ENCODE measurements at places on chromosomes 3 and 15.

DNA sequence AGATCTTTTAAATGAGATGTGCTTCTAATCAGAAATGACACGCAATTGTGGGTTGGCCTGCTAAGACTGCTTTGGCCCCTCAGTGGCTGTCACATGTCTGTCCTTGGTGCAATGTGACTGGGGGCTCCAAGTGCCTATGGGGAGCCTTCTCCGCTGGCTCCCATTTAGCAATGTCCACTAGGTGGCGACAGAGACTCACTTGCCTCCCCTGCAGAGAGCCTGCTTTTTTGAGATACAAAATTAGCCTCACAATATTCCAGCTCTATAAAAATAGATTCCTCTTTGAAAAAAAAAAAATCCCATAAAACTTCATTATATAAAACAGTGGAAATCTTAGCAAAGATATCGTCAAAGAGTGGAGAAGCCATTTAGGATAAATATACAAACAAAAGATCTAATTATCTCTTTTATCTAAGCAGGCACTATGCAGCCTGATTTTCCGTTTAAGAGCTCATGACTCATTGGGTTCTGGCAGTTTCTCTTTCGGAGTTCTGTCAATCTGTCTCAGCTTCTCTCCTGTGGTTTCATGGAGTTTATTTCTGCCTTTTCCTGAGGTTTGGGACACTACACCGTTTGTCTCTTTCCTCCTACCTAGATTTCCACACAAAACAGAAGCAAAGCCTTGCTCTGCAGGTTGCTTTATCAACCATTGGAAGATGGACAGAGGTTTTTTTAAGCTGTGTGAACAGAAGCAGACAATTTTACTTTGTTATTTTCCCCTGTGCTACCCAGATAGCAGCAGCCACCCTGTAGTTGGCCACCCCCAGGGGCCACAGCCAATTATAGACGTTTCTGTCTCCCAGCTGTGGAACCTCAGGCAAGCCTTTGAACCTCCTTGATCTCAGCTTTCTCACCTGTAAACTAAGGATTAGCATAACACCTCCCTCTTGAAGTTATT lies 68.4 kb upstream of the TNFAIP8L3 start:
- DNase-seq = peak; percentile 77

DNA sequence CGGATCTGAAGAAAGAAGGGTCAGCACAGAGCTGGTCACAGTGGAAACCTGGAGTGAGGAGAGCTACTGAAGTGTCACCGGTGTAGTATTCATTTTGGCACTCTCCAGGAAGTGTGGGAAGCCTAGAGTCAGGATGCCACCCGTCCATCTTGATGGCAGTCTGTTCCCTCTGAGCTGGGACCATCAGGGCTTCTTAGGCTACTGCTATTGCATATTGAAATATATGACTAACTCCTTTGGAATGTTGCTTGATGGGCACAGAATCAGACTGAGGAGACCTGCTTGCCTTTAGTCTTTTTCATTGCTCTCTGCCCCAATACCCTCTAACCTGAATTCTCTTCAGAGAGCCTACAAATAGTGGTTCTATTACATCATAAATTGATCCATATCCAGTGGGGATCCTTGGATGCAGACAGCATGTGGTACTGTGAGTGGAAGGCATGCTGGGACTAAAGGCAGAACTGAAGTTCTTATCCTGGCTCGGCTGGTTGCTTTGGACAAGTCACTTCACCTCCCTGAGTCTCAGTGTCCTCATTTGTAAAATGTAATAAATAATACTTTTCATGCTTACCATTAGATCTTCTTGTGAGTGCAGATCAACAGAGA lies 143.5 kb downstream of the PDE8A start:
- no peak for DNase-seq

DNA sequence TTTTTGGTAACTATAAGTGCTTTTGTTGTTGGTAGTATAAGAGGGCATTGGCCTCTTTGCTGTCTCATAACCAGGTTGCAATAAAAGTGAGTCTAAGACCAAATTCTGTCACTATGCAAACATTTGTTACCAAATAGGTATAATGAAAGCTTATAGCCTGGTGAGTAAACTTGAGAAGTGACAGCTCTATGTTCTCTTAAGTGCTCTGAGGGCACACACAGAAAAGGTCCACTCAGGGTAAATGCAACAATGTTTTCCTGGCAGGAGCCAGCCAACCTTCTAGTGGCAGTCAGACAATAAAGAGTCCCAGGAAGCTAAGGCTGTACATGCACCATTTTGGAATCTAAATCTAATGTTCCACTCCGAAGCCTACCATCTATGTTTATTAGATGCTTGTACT lies 262.1 kb upstream of the TGFBR2 start:
- DNase-seq = no peak

GRCh38 chr3:117355566-117355965 lies 646.0 kb downstream of the TUSC7 start:
- no peak for DNase-seq

DNA sequence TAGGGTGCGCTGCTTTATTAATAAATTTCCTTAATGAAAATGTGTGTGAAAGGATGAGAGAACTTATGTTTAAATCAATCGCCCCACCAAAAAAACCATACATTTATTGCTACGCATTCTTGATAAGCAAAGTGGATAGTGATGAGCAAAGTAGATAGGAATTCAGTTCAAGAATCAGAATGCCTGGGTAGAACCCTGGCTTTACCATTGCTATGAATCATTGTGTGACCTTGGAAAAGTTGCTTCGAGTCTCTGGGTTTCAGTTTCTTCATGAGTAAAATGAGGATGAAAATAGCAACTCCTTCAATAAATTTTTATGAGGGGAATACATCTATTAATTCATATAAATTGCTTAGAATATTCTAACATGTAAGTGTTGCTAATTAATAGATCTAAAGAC lies 2.6 kb upstream of the ALCAM start:
- no peak for DNase-seq

- DNase-seq = no peak
These were observed 185.6 kb upstream of the SYNPR start for GRCh38 chr3:63092515-63092914.

- no peak for DNase-seq
These were observed 726.8 kb downstream of the NAALADL2 start for GRCh38 chr3:175585898-175586297.

DNA sequence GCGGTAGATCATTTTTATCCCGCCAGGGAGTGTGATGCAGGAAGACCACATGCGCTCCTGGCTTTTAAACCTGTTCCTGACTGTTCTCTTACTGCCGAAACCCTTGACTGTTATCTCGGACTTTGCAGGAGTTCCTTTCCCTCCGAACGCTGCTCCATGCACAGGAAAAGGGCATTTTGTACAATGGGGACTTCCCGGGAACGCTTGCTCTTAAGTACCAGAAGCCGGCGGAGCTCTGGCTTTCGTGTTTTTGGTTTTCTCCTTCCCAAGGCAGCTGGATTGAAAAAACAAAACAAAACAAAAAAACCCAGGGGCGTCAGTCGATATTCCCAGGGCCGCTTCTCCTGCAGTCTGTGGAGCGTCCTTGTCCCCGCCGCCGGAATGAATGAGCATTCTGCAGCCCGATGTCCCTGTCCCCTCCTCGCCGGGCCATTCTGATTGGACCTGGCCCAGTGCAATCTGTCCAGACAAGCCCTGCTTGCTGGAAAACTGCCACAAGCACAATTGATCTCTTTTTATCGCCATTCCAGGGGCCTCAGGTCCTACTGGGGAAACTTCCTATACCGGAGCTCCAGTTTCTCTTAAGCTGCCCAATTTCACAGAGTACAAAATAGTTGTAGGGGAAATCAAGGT lies 44.8 kb downstream of the SLC6A1 start:
- DNase-seq = no peak

DNA sequence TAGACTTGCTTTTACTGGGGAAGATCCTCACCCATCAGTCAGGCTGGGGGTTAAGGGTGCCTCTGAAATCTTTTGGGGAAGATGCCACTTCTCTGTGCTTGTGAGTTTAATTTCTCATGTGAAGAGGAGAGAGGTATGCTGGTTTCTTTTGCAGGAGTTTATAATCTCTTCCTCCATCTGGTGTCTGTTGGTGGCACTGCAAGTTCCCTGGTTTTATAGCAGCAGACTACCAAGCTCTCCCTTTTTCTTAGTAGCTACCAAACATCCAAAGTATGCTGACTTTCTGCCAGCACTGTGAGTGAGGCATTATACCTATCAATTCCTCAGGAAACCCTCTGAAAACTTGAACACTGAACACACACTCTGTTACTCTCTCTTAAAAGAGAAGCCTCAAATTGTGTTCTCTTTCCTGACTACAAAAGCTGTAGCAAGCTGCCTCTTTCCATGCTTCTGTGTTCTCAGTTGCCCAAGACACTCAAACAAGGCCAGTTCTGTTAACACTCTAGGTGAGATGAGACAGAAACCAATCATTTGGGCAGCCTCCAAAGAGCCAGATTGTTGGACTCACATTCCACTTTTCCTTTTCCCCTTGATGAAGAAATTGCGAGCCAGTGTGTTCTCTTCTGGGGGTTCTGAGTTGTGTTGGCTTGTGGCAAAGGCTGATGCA lies 299.5 kb downstream of the GAP43 start:
- DNase-seq = no peak

DNA sequence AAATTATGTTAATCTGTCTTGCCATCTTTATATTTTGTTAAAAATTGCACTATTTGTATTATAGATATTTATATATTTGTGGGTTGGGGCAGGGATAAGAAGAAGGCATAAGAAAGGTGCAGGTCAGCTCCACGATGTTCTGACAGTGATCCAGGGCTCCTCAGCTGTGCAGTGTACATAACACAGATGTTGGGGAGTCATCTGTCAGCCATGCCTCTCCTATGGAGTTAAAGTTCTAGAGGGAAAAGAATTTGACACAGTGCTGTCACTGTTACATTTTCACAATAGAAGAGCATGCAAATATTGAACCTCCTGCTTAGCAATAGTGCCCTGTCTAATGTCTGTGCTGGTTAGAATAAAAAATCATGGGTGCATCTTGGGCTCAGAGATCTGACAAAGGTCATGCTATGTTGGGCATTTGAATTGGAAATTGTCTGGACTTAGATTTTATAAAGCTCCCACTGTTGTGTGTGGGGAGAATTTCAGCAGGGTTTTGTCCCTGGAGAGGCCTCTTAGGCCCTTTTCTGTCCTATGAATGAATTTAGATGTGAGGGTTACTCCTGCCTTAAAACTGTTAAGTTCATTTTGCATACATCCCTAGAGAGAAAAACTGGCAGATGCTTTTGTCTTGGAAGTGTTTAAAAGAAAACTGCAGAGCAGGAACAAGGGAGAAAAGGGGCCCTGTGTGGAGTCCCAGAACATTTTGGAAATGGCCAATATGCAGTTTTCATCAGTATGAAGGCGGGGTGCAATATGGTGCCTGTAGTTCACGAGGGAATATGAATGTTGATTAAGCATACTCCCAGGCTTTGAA lies 20.4 kb downstream of the CDIN1 start:
- no peak for DNase-seq

- DNase-seq = no peak
These were observed 20.9 kb downstream of the SNRK start for GRCh38 chr3:43307226-43307625.

- no peak for DNase-seq
These were observed 121.1 kb downstream of the ROBO2 start for GRCh38 chr3:77160931-77161497.

DNA sequence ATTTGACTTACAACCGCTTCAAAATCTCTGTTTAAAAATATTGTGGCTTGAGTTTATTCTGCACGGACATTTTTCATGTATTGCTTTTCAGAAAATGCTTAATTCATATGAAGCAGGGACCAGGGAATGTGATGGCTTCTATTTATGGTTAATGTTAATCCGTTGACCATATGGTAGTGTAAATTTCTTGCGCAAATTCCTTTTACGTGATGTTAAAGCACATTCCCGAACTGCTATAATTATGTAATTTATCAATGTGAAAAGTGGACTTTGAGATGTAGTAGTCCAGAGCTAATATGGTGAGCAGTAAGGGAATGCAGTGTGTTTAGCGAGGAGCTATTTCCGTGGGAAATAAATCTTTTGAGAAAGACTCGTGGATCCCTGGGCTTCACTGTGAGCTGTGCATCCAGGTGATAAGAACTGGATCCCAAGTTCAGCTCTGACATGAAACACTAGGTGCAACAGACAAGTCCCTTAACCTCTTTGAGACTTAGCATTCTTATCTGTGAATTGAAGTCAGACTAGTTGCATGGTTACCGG lies 27.3 kb downstream of the ANAPC13 start:
- no peak for DNase-seq

DNA sequence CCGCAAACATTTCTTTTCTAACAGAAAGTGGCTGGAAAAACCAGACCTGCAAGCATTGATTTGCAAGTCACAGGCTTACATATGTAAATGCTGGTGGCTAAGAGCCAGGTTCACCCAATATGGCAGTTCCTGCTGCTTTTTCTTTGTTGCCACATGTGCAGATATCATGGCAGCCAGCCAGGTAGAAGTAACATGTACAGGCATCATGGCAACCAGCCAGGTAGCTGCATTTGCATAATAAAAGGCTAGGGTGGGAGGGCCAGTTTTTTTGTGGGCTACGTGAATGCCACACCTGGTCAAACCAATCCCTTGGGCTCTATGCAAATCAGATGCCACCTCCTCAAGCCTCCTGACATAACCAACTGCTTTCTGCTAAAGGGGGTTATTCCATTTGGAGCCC lies 2.8 kb upstream of the SMCO1 start:
- no peak for DNase-seq

GRCh38 chr3:65408531-65409175 lies 630.1 kb downstream of the MAGI1 start:
- DNase-seq = no peak

DNA sequence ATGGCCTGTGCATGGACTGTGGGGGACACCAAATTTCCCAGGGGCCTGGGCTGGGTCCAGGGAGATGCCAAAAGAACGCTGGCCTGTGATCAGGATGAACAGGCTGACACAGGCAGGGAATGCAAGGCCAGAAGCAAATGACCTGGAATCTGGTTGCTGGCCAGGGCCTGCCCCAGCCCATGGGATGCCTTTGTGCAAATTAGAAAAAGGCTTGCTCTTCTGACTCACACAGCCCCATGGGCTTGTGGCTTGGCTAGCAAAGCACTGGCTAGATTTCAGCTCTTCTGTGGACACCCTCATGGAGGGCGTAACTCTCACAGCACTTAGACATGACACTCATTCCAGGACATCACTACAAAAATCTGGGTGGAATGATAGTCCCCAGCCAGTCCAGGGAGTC lies 356.0 kb downstream of the SHQ1 start:
- no peak for DNase-seq

DNA sequence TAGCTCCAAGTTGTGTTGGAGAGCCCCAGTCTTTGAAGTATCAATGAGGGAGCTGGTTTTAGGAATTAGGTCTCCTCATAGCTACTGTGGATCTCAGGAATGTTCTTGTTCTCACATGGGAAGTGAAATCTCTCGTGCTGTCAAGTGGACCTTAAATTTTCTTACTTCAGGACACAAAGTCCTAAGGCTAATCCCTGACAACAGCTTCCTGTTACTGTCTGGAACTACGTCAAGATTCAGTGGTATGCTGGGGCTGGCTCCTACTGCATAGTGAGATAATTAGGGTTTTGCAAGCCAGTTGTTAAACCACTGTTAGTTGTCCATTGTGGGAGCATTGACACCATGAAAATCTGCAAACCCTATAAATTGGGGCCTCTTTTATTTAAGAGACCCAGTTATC lies 22.8 kb downstream of the MESP1 start:
- no peak for DNase-seq

- DNase-seq = no peak
These were observed 3.5 kb downstream of the TSEN2 start for GRCh38 chr3:12487786-12488185.

GRCh38 chr3:124385996-124386395 lies 344.3 kb upstream of the UMPS start:
- no peak for DNase-seq

GRCh38 chr3:195194559-195195206 lies 76.3 kb downstream of the XXYLT1 start:
- DNase-seq = no peak

Measured in hindlimb muscle (tissue), 1 donor.